ENCODE measurements at places on chromosomes 16 and 17.

GRCh38 chr16:3645108-3645503 is 9.4 kb upstream of the DNASE1 start:
- DNase-seq: no peak

DNA sequence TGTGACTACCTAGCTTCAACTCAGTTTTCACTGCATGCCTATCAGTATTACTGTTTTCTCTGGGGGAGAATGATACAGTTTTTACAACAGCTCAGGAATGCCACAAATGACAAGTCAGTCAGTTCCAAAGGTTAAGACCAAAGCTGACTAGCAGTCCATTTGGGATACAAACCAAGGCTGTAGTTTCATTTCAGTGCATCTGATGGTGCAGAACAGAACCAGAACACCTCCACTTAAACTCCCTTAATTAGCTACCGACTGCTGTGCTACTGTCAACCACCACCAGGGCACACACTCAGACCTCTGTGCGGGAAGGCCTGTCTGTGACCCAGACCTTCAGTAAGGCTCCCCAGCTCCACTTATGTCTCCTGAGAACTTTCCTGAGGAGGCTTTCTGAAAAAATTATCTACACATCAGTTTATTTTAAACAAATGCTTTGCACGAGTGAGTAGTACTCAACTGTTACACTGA is 20.4 kb downstream of the NFE2L1 start:
- DNase-seq: no peak

DNA sequence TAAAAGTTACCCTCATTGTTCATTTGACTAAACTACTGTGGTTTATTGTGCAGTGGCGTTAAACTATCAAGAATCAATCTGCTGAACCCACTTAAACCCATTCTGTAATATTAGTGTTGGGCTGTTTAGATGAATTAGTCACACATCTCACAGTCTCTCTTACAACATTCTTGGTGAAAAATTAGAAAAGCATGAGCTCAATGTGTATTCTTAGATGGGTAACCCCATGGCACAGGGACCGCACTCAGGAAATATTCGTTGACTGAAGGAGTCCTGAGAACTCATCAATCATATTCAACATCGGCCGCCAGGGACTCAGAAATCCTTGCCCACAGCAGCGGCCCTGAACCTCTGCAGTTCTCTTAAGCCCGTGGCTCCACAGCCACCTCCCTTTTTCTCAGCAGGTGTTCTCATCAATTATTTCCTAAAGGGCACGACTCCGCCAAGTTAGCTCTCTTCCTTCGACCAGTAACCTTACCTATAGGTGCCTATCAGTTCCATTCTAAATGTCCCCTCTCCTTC is 155.6 kb downstream of the STX8 start:
- no peak for DNase-seq

DNA sequence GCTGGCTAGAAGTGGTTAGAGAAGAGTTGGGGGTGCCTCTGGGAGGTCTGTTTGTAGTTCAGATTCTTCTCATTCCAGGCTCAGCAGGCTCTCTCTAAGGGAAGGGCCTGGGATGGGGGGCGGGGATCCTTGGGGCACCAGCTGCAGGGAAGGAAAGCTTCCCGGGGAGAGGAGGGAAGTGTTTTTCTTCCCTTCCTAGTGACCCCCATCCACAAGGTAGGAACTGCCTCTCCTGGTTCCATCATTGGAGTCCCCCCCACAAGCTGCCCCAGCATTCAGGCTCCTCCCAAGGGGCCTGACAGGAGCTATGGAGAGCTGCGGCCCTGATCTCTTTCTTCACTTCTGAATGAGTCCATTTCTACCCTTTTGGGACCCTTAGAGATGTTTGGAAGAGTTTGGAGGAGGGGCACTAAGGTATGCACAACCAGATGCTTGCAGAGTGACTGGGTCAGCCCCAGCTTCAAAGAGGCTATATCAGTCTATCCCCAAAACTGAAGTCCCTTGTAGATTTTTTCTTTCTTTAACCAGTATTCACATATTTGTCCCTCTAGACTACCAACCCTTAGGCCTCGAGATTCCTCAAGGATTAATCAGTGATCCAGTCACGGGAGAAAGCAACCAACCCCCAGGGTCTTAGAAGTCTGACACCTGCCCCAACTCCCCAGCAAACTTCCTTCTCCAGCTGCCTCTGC is 13.9 kb upstream of the FZD2 start:
- DNase-seq: no peak

- no peak for DNase-seq
Measured at GRCh38 chr16:70573451-70574121, 50.0 kb downstream of the SF3B3 start.

- DNase-seq: no peak
Measured at GRCh38 chr17:33284022-33284421, 9.1 kb downstream of the ASIC2 start.

GRCh38 chr16:10182222-10183053 is at the start of gene GRIN2A:
Gene GRIN2A (minus strand): TSS chr16:10182428. CDS start chr16:10180411, 2,017 bp downstream.
- DNase-seq: no peak

DNA sequence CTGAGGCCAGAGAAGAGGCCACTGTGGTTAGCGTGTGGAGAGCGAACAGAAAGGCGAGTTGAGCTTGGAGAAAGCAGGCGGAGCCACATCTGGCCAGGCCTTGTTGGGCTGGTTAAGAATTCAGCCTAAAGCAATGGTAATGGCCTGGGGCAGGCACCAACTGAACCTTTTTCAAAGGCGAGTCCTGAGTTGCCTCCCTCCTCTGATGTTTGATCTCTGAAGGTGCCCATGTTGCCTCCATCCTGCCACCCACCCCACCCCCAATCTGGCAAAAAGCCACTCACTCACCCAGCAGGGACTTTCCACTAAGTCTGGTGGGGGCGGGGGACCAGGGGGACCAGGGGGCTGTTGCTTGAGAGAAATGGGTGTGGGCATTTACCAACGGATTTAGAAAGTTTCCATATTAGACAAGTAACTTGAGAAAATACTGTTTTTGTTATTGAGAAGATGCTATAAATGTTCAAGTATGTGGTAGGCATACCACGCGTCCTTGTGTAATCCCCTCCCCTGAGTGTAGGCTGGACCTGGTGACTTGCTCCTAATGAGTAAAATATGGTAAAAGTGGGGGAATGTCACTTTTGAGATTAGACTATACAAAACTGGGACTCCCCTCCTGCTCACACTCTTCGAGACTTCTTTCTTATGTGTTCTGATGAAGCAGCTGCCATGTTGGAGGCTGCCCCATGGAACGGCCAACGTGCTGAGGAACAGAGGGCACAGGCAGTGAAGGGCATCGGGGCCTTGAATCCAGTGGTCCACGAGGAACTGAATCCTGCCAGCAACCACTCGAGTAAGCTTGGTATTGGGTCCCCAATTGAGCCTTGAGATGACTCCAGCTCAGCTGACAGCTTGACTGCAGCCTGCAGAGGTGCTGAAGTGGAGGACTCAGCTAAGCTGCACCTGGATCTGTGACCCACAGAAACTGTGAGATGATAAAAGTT is 29.9 kb upstream of the TNS4 start:
- no peak for DNase-seq

DNA sequence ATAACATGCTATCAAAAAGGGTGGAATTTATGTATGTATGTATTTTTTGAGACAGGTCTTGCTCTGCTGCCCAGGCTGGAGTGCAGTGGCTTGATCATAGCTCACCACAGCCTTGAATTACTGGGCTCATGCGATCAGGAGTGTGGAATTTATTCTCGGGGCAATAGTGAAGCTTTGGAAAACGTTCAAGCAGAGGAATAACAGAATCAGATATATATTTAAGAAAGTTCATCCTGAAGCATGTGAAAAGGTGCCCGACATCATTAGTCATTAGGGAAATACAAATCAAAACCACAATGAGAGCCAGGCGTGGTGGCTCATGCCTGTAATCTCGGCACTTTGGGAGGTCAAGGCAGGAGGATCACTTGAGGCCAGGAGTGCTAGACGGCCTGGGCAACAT is 7.7 kb upstream of the ITGAE start:
- DNase-seq: no peak

DNA sequence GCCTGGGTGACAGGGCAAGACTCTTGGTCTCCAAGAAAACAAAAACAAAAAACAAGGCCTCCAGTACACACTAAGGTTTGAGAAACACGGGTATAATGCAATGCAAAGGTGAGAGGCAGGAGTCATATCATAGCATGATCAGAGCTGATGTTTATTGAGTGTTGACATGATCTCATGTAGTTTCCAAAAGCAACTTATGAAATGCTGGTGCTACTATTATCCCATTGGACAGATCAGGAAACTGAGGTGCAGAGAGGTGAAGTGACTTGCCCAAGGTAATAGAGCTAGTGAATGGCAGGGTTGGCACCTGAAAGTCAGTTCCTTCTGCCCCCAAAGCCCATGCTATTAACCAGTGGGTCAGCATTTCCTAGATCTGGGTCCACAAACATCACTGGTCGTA is 3.1 kb upstream of the NPIPB7 start:
- no peak for DNase-seq
